ENCODE measurements at places on chromosomes 12 and 14. TPM values are rescaled to one million over a fixed set of nuclear protein-coding genes. Genes with fewer than 3 reads are reported as not detected.

The ISCA2 gene
- total RNA-seq, result 21.7 TPM

DNA sequence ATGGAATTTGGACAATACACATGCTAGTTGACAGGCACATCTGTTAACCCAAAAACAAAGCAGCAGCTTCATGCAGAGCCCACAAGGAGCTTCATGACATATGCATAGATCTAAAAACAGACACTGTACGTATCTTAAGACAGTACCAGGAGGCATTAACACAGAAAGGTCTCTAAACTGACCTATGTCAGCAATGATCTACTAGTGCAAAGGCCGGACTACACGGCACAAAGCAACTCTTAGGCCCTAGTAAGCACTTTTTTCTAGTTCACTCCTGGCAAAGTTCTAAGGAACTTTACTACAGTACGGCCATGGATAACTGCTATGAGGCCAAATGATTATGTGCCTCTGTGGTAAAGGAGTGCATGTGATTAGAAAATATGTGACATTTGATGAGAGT, 8.4 kb upstream of the KANSL2 start:
- H3K27ac ChIP-seq, result no peak overlapping the region
- peaks cover 16% of the 10 kb centered on the region for H3K36me3 ChIP-seq
- DNase-seq, result no peak
- H3K27me3 ChIP-seq, result no peaks in the 10 kb centered on the region
- H3K4me1 ChIP-seq, result no peaks in the 10 kb centered on the region

DNA sequence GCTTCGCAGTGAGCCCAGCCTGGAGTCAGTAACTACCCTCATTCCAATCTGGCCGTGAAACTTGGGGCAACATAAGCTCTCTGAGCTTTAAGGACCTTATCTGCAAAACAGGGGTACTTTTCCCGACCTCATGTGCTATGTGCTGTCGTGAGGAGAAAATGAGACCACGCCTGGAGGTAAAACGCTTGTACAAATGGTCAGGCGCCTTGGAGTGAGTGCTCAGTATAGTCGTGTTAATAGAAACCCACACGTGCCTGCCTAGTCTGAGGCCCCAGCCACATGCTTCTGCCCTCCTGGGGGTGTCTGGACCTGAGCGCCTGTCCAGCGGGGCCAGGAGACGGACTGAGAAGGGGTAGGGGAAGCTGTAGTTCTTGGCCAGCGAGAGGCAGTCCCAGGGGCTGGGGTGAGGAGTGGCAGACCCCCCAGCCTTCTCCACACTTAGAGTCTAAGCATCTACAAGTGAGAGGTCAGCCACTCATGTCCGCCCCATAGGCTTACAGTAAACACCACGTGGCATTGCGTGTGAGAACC, 4.9 kb downstream of the AQP5 start:
- no peak overlapping the region for H3K27ac ChIP-seq
- no peaks in the 10 kb centered on the region for H3K36me3 ChIP-seq
- no peak for DNase-seq
- H3K27me3 ChIP-seq, result peaks cover 16% of the 10 kb centered on the region
- peaks cover 11% of the 10 kb centered on the region for H3K4me1 ChIP-seq

- H3K36me3 ChIP-seq, result no peaks in the 10 kb centered on the region
- H3K4me3 ChIP-seq, result no peak overlapping the region
- no peak overlapping the region for H3K27ac ChIP-seq
- DNase-seq, result no peak
- H3K4me1 ChIP-seq, result no peaks in the 10 kb centered on the region
Measured at GRCh38 chr14:46404865-46405811, 246.4 kb downstream of the RPL10L start.

DNA sequence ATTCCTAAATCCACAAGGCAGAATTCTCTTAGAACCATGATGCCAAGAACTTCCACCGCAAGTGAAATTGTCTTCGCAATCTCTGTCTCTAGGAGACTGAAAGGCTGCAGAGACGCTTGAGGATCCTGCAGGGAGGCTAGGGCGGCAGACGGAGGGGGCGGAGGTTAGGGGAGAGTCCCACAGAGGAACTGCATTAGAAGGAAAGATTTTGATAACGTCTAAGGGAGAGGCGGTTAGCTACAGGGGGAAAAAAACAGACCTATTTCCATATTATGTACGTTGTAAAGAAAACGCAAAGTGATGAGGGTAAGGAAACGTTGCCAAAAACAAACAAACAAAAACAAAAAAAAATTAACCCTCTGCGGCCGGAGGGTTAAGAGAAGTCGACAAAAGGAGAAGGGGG, 595 bp downstream of the KLHL28 start:
- DNase-seq, result peak; percentile 59
- H3K36me3 ChIP-seq, result no peaks in the 10 kb centered on the region
- peak overlapping the region; percentile 54 for H3K27ac ChIP-seq
- peaks cover 33% of the 10 kb centered on the region for H3K4me1 ChIP-seq
- no peaks in the 10 kb centered on the region for H3K27me3 ChIP-seq

GRCh38 chr12:10362828-10363657, 26.8 kb downstream of the KLRK1 start:
- H3K4me3 ChIP-seq, result peak overlapping the region; percentile 62
- peak overlapping the region; percentile 77 for H3K27ac ChIP-seq
- peak; percentile 55 for DNase-seq
- no peaks in the 10 kb centered on the region for H3K36me3 ChIP-seq
